ENCODE measurements at places on chromosomes 6 and 20. TPM values are rescaled to one million over a fixed set of nuclear protein-coding genes. Genes with fewer than 3 reads are reported as not detected.

Gene ADGRG6
- total RNA-seq, result 0.55 TPM

Gene CNKSR3
- total RNA-seq, result 0.12 TPM

Gene PNLDC1
- 0.31 TPM for total RNA-seq

GRCh38 chr6:25050356-25050755 lies 114.6 kb upstream of the RIPOR2 start:
- H3K4me1 ChIP-seq, result peaks cover 68% of the 10 kb centered on the region
- H3K36me3 ChIP-seq, result no peaks in the 10 kb centered on the region
- peak overlapping the region; percentile 95 for H3K27ac ChIP-seq

GRCh38 chr20:21665687-21666446 lies 39.6 kb upstream of the PAX1 start:
- H3K36me3 ChIP-seq, result no peaks in the 10 kb centered on the region
- no peaks in the 10 kb centered on the region for H3K4me1 ChIP-seq
- DNase-seq, result no peak
- H3K27me3 ChIP-seq, result peaks cover under 1% of the 10 kb centered on the region
- no peak overlapping the region for H3K4me3 ChIP-seq

GRCh38 chr6:52876056-52876787 lies 33.3 kb downstream of the GSTA3 start:
- H3K36me3 ChIP-seq, result no peaks in the 10 kb centered on the region
- H3K4me3 ChIP-seq, result no peak overlapping the region
- no peak overlapping the region for H3K27ac ChIP-seq
- H3K27me3 ChIP-seq, result peaks cover 4% of the 10 kb centered on the region
- no peak for DNase-seq
